WERI-Rb-1 (cell line): ENCODE measurements at places on chromosomes 4 and X.

- peak; percentile 38 for DNase-seq
These were observed 154.5 kb upstream of the SLC4A4 start for GRCh38 chr4:71184195-71184781.

- DNase-seq, result no peak
These were observed 41.7 kb downstream of the PAGE2 start for GRCh38 chrX:55130481-55130880.

DNA sequence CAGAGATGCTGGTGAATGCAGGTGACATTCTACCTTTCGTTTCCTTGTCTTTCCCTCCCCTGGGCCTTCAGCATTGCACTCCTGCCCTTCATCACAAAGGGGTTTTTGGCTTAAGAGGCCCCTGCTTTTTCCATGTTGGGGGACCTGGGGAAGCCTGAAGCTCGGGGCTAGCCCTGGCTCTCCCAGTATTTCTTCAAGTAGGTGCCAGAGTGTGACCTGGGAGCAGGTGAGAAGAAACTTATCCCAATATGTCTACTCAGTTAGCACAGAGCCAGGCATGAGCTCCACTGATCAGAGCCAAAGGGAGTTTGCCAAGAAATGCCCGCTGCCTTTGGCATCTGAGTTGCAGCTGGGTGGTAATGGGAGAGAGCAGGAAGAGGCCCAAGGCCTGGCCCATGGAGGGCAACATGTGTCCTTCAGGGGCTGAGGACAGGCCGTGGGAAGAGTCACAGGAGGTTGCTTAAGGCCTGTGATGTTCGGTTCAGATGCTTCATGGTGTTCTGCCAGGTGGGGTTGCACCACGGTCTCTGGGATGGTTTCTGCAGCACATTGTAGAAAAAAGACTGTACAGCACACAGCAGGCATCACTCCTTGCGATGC lies 7.6 kb downstream of the PRRG3 start:
- DNase-seq, result no peak

- no peak for DNase-seq
These were observed 7.3 kb downstream of the SPARCL1 start for GRCh38 chr4:87521757-87522374.

DNA sequence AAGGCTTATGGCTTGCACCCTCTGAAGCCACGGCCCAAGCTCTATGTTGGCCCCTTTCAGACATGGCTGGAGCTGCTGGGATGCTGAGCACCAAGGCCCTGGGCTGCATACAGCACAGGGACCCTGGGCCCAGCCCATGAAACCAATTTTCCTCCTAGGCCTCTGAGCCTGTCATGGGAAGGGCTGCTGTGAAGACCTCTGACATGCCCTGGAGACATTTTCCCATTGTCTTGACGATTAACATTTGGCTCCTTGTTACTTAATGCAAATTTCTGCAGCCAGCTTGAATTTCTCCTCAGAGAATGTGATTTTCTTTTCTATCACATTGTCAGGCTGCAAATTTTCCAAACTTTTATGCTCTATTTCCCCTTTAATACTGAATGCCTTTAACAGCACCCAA lies 844.7 kb downstream of the PCDH18 start:
- no peak for DNase-seq

DNA sequence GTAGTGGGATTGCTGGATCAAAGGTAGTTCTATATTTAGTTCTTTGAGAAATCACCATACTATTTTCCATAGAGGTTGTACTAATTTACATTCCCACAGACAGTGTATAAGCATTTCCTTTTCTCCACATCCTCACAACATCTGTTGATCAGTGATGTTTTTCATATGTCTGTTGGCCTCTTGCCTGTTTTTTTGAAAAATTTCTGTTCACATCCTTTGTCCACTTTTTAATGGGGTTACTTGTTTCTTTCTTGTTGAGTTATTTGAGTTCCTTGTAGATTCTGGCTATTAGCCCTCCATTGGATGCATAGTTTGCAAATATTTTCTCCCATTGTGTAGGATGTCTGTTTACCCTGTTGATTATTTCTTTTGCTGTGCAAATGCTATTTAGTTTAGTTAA lies 72.6 kb downstream of the STOX2 start:
- DNase-seq, result no peak

DNA sequence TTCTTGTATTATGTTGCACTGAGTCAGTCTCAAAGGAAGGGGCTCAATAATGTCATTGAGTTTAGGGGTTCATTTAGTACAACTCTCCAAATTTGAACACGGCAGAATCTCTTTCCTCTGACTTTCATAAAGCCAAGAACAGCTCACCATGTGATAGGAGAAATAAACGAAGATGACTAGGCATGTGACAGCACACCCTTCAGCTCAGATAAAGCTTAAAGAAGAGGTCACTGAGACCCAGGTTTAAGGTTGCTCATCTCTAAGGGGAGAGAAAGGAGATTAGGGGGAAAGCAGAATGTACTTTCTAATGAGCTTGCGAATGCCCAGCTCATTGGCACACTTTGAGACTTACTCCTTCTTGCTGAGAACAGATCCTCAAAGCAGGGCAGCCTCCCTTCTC lies 89.0 kb downstream of the PLAC1 start:
- DNase-seq, result no peak

GRCh38 chrX:16946971-16947562 lies 609 bp downstream of the REPS2 start:
- DNase-seq, result no peak

GRCh38 chr4:97500423-97500822 lies 642.9 kb downstream of the STPG2 start:
- no peak for DNase-seq

- DNase-seq, result no peak
These were observed 246.3 kb downstream of the BANK1 start for GRCh38 chr4:102036619-102037376.

DNA sequence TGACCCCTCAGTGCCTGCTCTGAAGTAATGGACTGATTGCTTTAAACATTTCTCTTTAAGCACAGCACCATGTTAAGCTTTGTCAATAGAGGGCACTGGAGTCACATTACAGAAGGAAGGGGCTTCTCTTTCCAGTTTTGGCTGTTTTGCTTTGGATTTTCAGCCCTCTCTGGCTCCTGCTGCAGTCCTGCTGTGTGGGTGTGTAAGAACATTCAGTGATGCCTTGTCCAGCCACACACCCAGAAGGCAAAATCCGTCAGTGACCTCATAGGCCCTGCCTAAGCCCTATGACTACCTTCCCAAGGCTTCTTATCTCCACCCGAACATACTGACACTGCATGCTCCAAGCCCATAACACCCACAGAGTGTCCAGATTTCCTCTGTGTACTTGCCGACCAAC lies 215.3 kb upstream of the CTSO start:
- peak; percentile 73 for DNase-seq

DNA sequence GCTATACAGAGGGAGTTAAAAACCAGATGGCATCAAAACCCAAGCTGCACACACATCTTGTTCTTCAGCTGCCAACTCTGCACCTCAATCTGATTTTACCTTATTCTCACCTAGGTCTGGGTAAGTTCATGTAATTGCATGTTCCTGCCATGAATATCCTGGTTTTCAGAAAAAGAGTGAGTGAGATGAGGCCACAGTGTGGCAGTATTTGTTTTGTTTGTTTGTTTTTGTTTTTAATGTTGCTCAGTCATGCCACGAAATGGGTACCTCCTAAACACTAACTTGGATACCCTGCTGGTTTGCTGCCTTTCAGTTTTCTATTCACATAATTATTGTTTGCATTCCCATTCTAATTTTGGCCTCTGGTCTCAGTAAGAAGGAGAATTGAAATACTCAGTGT lies 22.5 kb downstream of the TMEM164 start:
- DNase-seq, result no peak

- no peak for DNase-seq
These were observed 114.8 kb downstream of the REELD1 start for GRCh38 chr4:146329050-146329716.

DNA sequence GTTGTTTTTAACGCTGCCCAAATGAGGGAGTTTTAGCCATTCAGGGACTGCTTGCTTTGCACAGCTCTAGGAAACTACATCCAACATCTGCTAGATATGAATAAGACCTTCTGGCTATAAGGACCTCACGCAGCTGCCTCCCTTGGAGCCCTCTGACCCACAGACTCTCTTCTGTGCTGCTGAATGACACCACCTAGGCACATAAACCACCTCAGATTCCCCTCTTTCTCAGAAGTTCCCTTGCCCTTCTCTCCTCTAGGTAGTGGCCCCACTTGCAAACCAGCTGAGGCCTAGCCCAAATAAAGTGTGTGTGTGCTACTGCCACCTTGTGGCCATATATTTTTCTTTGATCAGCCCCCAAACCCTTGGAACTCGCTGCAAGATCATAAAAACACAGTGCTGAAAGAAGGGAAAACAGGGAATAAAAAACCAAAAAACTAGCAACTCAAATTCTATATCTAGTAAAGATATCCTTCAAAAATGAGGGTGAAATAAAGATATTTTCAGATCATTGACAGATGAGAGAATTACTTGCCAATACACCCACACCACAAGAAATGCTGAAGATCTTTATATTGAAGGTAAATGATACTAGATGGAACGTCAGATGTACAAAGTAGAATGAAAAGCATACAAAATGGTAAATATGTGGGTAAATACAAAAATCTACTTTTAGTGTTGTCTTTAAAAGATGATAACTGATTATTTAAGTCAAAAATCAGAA lies 265.9 kb downstream of the ADAMTS3 start:
- DNase-seq, result peak; percentile 30

GRCh38 chrX:78708816-78709215 lies 38.7 kb upstream of the LPAR4 start:
- no peak for DNase-seq

GRCh38 chr4:76579596-76580375 lies 144.8 kb downstream of the SHROOM3 start:
- DNase-seq, result no peak

- no peak for DNase-seq
These were observed 48.5 kb downstream of the SLC9A7 start for GRCh38 chrX:46710425-46710824.

- DNase-seq, result no peak
These were observed 125.2 kb downstream of the BMP15 start for GRCh38 chrX:51035746-51036145.

- DNase-seq, result no peak
These were observed 64.5 kb downstream of the CPE start for GRCh38 chr4:165443276-165443675.

DNA sequence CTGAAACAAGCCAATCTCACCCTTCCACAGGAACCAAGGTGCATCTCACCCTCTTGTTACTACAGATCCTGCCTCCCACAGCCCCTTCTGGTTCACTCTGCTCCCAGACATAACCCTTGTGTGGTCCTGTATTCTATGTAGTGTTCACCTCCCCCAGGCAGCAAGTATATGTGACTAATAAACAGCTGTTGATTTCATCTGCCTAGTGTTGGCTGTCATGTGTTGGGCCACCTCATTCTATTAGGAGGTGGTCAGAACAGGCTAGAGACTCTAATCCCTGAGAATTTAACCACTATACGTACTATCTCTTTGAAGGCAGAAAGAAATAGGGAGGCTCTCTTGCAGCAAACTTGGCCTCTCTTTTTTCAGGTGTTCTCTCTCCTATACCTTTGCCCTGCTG lies 134.3 kb upstream of the RPL34 start:
- DNase-seq, result no peak

DNA sequence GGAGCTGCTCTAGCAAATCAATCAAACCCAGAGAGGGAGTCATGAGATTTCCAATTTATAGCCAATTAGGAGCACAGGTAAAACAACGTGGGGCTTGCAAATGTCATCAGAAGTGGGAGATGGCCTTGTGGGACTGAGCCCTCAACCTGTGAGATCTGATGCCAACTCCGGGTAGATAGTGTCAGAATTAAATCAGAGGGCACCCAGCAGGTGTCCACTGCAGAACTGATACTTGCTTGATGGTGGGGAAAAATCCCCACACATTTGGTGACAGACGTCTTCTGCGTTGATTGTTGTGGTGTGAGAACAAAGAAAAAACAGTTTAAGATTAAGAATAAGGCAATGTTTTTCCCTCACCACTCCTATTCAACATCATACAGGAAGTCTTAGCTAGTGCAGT lies 1402.8 kb downstream of the RAPGEF2 start:
- no peak for DNase-seq

- DNase-seq, result no peak
These were observed 30.6 kb downstream of the PCDH19 start for GRCh38 chrX:100379388-100379986.

GRCh38 chr4:184898793-184899192 lies 73.0 kb upstream of the ACSL1 start:
- no peak for DNase-seq
